ENCODE measurements at places on chromosomes 2 and 18.

DNA sequence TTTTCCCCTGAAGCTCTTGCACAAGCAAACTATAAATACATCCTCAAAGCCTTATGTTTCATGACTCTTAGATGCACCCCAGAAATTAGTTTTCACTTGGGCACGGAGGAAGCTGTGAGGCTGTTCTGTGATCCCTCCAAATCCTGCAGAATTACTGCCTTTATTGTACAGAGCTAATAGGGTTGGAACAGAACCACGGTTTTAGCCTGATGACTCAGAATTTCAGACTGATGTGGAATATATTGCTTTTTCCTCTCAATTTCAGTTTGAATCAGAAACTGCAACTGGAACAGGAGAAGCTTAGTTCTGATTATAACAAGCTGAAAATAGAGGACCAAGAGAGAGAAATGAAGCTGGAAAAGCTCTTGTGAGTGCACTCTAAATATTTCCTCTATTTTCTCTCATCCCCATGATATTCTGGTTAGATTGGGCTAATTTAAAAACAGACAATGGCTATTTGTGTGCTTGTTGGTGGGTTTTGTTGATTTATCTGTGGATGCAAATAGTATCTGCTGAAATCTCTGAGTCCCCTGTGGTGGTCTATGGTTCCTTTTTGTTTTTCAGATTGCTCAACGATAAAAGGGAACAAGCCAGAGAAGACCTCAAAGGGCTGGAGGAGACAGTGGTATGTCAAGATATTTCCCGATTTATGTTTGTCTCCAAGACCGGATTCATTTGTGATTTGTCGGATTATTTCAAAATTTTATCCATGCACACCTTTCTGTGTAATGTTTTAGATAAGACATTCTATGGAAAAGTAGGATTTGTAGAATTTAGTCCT, 38.2 kb upstream of the LYPD6B start:
- no peak for DNase-seq

GRCh38 chr2:231278868-231279267, 80.4 kb downstream of the ARMC9 start:
- DNase-seq = no peak

DNA sequence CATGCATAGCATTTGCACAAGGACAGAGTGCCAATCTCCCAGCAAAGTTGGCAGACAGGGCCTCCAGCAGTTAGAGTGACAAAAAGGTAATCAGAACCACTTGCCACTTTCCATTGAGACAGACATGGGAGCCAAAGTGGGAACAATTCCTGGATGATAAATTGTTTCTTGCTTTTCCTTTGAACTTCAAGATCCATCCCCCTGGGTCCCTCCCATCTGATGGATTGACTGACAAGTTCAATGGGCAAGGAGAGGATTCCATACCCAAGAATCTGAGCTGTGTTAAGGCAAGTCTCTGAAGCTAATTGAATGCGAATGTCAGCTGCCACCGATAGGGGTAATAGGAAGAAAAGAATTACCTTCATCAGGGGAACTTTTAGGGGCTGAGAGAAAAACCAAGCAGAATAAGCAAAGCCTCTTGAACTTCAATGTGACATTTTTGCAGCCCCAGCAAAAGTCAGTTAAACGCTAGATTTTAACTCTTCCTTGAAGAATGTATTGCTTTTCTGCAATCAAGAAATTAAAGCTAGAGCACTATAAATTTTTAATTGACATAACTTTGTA, 96.5 kb downstream of the LYPD1 start:
- no peak for DNase-seq

- DNase-seq = no peak
Observed at GRCh38 chr2:69946351-69947324, 14.8 kb downstream of the ASPRV1 start.

DNA sequence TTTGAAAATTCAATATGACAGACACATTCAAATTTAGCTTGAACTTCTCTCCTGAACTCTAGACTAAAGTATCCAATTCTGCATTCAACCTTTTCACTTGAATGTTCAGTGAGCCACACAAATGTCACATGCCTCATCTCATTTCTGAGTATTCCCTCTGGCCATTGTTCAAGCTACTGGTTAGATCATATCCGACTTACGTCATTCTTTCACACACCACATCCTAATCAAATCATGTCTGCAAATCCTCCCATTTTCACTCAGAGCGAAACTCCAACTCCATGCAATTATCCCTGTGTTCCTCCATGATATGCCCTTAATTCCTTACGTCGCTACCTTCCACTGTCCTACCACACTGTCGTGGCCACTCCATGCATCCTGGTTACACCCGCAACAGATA, 425.1 kb downstream of the CBLN2 start:
- no peak for DNase-seq

DNA sequence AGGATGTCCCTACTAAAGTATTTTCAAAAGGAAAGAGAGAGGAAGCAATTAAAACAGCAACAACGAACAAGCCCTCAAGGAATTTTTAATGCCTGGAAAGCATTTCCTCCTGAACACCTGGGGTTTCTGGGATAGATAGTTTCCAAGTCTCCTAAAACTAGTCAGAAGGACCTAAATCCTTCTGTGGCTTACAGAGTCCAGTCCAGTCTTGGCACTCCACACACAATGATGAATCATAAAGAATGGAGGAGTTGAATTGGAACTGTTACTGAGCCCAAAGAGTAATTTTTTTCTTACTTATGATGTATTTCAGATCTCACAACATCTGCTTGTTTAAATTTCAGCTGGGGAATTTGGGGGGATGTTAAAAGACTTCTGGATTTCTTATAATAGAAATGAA, 144.6 kb upstream of the SETBP1 start:
- no peak for DNase-seq

- DNase-seq = no peak
Observed at GRCh38 chr18:57523171-57523956, 63.1 kb downstream of the FECH start.

All from right lung (tissue), 10 donors.